ENCODE measurements at places on chromosomes 7 and 10.

- DNase-seq, result no peak
Observed at GRCh38 chr10:43322769-43323168, 48.7 kb upstream of the FXYD4 start.

GRCh38 chr7:7519056-7519455, 16.6 kb downstream of the COL28A1 start:
- DNase-seq, result no peak

DNA sequence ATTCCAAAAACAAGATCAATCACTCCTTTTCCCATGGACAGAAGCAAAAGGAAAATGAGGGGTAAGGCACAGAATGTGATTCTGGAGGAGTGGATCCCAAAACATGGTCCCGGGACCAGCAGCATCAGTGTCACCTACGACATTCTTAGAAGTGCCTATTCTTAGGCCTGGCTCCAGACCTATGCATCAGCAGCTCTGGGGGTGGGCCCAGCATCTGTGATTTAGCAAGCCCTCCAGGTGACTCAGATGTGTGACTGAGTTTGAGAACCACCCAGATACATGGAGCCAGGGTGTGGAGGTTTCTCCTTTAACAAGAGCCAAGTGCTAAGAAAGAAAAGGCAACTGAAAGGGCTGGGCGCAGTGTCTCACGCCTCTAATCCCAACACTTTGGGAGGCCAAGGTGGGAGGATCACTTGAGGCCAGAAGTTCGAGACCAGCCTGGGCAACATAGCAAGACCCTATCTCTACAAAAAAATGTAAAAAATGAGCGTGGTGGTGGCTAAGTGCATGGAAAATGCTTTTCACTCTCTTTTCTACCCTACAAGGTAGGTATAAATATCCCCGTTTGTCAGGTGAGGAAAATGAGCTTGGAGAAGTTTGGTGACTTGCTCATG, 17.1 kb upstream of the ARPC1A start:
- DNase-seq, result no peak

DNA sequence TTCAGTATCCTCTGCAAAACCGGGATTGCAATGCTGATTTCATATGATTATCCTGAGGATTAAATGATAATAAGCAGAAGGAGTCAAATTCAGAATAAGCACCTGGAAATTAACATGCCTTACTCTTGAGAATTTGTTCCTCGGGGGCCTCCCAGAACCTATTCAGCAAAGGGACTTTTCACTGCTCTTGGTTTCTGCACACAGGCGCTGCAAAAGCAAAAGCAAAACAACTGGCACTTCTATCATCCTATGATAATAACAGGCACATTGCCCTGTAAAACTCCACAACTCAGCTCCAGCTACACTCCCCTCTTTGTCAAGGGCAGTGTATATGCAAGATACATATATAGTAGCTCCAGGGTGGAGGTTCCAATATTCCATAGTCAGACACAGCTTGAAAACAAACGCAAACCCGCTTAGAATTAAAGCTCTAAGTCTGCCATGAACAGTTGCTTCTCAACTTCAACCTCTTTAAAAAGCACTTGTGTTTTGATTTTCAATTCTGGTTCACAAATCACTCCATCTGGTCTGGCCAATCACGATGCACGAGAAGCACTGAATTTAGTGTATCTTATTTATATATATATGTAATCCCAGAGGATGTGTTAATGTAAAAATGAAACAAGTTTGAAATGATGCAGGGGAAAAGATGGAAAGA, 119.9 kb upstream of the PTER start:
- no peak for DNase-seq

DNA sequence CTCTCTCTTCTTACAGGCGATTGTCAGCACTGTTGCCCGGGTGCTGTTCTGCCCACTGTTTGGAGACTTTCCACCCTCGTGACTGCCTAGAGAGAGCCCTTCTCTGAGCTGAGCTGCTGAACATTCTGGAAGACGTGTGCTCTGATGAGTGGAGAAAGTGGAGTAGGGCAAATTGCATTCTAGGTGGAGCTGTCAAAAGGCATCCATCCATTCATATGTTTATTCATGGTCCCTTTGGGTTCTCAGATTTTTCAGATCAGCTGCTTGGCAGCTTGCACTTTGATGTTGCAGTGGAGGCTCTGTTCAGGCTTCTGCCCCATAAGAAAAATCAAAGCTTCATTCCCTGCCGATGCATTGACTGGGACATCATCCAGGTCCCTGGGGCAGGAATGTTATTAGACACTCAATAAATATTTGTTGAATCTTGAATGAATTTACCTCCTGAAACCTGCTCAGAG, 120.7 kb upstream of the EEPD1 start:
- no peak for DNase-seq

GRCh38 chr10:12608761-12609160, 259.4 kb downstream of the CAMK1D start:
- DNase-seq, result no peak
